ENCODE measurements at places on chromosomes 5 and 9.

DNA sequence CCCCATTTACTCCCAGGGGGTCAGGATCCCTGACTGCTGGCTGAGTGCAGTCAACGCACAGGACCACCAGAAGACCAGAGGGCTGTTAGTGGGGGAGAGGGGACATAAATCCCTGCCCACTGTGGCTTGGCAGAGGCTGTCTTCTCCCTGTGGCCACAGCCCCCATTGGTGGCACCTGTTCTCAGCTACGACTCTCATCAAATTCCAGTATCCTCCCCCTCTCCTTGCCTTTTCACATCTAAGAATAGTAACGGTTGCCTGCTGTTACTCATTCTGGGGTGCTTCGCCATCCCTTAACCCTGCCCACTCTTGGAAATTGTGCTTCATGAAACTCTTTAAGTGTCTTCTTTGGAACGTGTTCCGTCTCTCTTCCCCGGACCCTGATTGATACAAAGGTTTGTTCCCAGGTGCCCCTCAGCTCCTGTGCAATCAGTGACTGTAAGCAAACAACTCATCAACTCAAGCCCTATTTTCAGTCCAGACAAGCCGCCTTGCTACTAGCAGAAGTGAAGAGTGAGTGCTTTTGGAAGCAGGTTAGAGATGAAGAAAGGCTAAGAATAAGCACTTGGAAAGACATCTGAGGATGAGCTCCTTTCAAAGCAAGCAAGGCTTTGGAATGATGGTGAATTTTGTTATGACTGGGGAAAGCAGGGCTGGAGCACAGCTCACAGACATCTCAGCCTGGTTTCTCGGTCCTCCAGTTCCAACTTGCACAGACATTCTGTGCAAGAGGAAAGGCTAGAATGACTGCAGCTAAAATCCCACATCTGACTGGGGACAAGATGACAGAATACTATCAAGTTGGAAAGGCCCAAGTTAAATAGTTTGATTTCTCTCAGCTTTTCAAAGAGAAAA lies 22.9 kb upstream of the DENND1A start:
- DNase-seq = no peak

DNA sequence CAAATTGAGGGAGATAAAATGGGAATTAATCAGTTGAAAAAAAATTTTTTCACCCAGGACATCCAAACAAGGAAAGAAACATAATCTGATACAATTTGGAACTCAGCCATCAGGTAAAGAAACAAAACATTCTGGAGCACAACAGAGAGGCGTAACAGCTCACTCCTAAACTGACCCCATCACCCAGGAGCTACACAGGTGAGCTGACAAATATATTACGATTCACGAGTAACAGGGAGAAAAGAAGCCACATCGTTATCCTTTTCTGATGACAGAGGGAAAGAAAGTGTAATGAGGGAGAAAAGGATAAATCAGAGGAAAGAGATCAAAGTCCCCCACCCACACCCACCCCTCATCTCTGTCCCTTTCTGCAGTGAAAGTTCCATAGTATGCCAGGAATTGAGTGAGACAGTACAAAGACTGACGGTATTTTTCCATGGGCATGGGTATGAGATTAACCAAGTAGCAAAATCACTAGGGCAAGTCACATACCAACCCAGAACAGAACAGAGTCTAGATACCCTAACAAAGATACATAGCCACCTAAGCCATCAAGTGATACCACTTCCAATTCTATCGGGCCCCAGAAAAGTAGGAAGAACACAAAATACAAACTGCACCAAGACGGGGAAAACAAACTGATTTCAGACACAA lies 45.4 kb downstream of the TMEM245 start:
- DNase-seq = no peak

DNA sequence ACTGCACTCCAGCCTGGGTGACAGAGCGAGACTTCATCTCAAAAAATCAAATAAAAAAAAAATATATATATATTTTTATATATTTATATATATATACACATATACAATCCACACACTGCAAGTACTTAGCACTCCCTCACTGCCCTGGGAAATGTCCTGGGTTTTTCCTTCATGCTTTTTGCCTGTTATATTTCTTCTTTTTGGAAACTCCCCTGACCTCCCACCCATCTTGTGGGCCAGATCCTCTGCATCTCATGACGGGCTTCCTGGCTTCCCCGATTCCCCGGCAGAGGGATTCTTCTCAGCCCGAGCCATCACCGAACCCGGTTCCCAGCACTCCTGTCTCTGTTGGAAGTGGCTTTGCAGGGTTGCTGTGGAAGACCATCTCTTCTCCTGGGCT lies 39.5 kb upstream of the NCS1 start:
- DNase-seq = no peak

- no peak for DNase-seq
These were observed 81.1 kb downstream of the PDZD2 start for GRCh38 chr5:31720004-31720403.

DNA sequence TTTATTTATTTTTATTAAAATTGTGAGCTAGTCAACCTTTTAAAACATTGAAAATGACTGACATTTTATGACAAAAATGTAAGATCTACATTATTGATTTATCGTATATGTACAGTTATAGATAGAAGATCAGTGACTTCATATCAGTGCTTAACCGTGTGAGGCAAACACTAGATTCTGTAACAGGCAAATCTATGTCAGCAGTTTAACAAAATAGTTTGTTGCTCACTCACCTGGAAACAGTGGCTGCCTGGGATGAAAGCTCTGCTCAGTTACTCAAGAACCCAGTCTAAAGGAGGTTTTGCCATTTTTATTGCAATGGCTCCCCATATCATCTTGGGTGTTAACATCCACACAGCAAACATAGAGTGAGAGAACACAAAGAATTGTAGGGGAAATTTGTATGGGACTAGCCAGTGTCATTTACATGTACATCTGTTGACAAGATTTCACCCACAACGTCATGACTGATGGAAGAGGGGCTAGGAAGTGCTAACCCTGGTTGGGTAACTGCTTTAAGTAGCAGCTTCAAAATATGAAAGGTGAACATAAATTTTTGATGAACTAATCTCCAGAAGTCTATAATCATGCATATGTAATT lies 49.0 kb downstream of the SGCD start:
- no peak for DNase-seq

- no peak for DNase-seq
These were observed 5.7 kb downstream of the NIPBL start for GRCh38 chr5:36882250-36882649.

GRCh38 chr5:43675357-43675756 lies 72.4 kb downstream of the NNT start:
- no peak for DNase-seq

All from T-helper 9 cell (primary cell).